M059J (cell line): ENCODE measurements at places on chromosomes 4 and X.
A peak's percentile ranks its signal among the peaks of the same experiment; 100 is the strongest.

DNA sequence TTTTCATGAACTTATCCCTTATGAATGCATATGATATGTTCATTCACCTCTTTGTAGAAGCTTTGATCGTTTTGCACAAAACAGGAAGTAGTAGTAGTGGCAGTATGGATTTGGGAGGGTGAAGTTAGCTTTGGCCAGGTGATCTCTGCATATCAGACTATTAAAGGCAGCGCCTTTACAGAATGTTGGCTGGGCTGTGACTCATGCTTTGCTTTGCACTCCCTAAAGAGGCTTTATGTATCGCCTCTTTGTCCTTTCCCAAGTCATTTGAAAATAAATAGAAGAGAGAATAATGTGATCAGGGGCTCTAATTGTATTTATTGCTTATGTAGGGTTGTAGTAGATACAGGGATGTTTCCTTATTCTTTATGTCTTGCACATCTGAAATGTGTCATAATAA is 50.4 kb downstream of the SHROOM3 start:
- DNase-seq = peak; percentile 17

DNA sequence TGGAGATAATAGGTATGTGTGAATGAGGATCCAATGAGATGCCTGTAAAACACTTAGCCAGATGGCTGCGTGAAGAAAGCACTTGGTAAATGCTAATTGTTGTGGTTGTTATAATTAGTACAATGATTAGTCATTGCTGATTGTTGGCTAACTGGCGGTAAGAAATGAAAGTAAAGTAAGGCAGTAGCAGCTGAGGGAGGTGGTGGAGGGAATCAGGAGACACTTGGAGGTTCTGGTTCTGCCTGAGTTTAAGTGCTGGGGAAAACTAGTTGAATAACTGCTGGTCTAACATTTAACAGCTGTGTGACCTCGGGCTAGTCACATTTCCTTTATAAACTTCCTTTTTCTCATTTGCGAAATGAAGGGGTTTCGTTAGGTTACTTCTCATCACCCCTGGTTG is 30.9 kb downstream of the CD38 start:
- no peak for DNase-seq

DNA sequence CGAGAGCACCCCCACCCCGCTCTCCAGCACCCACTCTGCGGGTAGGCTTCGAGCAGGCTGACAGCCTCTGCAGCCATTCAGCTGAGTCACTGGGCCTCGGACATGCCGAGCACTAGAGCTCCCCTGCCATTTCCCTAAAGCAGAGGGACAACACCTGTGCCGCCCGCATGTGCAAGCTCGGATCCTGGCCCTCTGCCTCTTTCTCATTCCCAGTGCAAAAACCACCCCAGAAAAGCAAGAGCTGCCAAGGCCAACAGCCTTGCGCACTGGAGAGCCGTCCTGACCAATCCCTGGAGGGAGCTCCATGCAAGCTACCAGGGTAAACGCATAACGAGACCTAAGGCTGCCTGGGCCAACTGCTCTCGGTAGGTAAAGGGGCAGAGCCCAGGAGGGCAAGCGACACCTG is 5.3 kb downstream of the HCFC1 start:
- no peak for DNase-seq

DNA sequence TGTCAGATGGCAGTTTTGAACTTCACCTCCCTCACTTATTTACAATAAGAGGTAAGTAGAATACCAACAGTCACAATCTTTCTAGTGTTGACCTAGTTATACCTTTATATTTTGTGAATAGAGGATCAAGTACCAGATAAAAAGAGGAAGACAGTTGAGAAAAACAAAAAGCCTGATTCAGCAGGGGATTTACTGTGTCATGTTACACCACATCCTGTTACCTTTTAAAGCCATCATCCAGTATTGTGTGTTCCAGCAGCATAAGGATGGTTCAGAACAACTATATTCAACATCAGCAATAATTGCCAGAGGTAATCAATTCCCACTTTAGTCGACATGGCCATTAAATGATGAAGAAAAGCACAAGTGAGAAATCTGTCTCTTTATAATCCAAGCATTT is 21.3 kb upstream of the CXCL6 start:
- peak; percentile 21 for DNase-seq

DNA sequence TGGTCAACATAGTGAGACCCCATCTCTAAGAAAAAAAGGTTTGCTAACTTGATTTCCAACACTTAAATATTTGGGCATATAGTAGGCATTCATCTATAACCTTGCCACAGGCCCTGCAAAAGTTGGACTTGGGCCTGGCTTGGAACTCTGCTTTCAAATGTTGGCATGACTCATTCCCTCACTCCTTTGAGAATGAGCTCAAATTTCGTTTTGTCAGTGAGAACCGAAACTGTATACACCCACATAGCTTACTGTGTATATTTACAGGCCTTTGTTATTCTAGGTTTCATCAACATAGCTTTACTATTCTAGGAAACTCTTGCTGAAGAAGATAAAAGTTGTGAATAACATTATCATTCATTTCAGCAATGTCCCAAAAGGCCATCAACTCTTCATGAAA is 88.7 kb upstream of the ELOVL6 start:
- DNase-seq = peak; percentile 85

GRCh38 chr4:128846063-128846462 is 36.6 kb downstream of the JADE1 start:
- DNase-seq = no peak

GRCh38 chr4:136742333-136742732 is 790.0 kb downstream of the PCDH18 start:
- DNase-seq = peak; percentile 1

DNA sequence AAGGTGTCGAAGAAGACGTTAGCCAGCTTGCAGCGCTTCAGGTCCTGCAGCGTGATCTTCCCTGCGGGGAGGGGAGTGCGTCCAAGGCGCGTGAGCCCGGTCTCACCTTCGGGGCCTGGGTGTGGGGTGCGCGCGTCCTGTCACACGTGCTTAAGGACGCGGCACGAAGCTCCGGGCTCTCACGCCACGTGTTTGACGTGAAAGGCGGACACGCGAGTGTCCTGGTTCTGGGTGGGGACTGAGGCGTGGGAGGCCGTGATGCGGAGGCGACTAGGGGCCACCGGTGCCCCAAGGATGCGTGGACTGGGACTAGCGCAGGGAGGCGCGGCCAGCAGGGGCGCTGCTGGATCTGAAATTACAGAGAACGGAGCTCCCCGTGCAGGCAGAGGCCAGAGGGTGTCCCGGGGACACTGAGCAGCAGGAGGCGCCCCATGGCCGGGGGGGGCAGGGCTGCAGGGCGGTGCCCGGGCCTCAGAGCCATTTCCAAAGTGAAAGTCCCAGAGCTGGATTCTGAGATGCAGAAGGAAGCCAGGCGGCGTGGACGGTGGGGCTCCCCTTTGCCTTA is 20.3 kb upstream of the GTPBP6 start:
- DNase-seq = no peak

DNA sequence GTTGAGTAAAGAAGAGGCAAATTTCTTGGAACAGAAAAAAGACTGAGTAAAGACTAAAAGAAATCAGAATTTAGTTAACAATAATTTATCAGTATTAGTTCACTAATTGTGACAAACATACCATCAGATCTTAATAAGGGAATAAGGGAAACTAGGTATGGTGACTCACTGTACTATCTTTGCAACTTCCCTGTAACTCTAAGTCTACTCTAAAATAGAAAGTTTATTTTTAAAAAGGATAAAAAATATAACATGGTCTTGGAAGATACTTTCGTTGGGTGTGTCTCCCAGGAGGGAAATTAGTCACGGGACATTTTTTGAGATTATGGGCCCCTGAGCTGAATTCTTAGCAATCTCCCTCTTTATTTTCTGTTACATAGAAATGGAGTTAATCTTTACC is 97.3 kb downstream of the EMCN start:
- no peak for DNase-seq

DNA sequence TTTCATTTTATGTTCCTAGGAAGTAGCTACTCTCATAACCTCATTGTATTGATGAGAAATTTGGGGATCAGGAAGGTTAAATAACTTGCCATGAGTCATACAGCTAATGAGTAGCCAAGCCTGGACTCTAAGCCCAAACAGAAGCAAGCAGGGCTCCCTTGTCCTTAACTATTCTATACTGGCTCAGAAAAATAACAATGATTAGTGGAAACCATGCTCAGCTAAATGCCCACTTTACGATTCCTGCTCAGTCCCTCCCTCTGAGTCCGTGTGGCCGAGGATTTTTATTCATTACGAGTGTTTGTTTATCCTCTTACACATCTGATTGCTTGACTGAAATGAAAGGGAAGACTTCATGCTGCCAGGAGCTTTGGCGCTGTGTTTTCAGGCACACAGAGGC is 100.9 kb downstream of the SLC34A2 start:
- DNase-seq = no peak

DNA sequence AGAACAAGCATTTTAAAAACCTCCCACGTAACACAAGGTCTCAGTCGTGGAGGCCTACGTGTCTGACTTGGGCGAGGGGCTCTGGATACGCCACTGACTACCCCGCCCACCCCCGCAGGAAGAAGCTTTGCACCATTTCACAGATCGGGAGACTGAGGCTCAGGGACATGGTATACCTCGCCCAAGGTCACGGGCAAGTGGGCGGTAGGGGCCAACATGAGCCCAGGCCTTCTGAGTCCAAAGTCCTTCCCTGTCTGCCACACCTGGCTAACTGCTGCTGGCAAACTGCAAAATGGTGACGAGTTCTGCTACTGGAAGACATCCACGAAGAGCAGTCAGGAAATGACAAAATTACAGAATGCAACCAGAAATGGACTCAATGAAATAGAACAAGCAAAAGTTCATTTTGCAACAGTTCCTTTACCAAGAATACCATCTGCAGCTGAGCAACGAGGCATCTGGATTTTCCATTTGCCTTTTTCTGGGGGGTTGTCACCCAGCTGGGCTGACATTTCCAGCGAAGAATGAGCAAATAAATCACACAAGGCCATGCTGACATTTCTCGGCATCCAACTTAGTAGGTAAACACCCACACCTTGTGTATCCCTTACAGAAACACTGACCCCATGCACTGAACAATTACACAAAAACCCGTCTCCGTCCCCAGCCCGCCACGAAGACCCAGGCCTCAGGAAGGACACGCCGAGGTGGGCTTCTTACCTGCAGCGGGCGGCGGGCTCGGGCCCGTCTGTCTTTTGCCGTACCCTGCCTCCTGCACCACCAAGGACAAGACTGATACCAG is 70.2 kb upstream of the AFAP1 start:
- no peak for DNase-seq

DNA sequence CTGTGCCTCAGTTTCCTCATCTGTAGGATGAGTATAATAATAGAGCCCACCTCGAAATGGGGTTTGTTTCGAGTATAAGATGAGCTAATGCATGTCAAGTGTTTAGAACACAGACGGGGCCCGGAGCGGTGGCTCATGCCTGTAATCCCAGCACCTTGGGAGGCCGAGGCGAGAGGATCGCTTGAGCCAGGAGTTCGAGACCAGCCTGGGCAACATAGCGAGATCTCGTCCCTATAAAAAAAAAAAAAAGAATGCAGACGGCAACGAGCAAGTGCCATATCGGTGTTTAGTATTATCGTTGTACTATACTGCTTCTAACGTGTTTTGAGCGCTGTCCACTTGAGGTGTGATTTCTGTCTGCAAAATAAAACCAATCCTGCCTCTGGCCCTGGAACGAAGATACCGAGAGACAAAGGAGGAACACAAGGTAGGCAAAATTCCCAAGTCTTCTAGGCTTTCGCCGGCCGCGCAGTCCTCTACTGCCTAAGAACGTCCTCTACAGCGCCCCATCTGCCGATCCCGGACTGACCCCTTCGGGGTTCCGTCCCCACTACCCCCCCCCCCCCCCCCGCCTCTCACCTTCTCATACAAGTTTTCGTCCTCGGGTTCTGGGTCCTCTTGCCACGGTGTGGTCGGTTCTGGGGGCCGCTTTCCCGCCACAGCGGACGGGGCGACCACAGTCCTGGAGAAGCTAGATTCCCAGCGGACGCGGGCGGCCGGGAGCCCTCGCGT is 442 bp downstream of the NDUFB11 start:
- DNase-seq = no peak

- peak; percentile 61 for DNase-seq
Measured at GRCh38 chrX:23902419-23902818, 5.3 kb downstream of the APOO start.

- DNase-seq = peak; percentile 69
Measured at GRCh38 chr4:145557720-145558119, 61.5 kb upstream of the MMAA start.

DNA sequence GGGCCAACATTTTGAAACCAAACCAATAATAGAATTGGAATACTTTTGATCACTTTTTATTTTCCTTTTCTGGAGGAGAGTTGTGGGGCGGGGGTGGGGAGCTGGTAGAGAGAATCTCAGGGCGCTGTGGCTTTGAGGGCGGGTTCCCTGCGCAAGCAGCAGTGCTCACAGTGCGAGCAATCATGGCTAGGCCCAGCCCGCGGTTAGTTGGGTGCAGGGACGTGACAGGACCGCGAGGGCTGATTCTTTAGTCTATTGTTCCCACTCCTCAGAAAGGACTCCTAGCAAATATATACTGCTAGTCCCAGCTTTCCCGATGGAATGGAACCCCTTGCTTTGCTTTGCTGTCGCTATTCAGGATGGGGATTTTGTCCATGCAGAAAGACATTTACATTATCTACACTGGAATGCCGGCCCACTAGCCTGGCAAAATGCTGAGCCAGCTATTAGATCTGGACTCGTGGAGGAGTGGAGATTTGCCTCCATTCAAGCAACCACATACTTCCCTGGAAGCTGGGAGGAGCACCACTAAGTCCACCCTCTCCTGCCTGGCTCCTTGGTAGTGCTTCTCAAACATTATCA is 23.9 kb upstream of the APLN start:
- peak; percentile 49 for DNase-seq

DNA sequence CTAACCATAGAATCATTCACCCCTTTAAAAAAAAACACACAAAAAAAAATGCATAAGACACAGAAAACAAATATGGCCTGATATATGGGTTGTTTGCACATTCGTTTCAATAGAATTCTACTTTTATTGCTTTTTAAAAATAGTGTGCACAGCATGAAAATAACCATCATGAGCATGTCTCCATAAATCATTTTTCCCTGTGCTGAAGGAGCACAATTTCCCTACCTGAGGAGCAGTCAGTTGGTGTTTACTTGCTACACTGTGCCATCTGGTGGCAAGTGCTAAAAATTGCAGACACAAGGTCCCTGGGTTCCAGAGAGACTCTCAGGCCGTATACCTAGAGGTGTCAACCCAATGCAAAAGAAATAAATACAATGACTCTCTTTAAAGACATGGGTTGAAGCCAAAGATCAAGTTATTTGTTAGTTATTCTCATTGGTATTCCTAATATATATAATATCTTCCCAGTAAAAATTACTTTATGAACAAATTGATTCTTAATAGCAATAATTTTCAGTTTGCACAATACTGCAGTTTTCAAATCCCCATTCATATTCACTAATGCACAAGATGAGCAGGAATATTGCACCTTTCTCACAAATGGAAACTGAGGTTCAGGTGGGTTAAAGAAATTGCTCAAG is 551.4 kb downstream of the IQCM start:
- DNase-seq = peak; percentile 57

GRCh38 chrX:50648156-50648555 is 165.8 kb downstream of the SHROOM4 start:
- peak; percentile 35 for DNase-seq

GRCh38 chr4:188023682-188024081 is 28.1 kb downstream of the ZFP42 start:
- peak; percentile 69 for DNase-seq
